ENCODE measurements at places on chromosomes 3 and 15. TPM values are rescaled to one million over a fixed set of nuclear protein-coding genes. Genes with fewer than 3 reads are reported as not detected.

Gene UBAP1L
- total RNA-seq: 1.3 TPM

Gene BMF
- 1.4 TPM for total RNA-seq

Gene TEX55
- not detected for total RNA-seq

Gene PRKAR2A
- total RNA-seq: 28.7 TPM

Gene GOLGA8H
- total RNA-seq: 0.13 TPM

Gene SAXO2
- 0.38 TPM for total RNA-seq

Gene REC114
- total RNA-seq: not detected

Gene MESP2
- total RNA-seq: 0.13 TPM

Gene CHRD
- not detected for total RNA-seq

Gene NUP210
- total RNA-seq: under 0.01 TPM

Gene POLQ
- 1.3 TPM for total RNA-seq

Gene GPR15
- not detected for total RNA-seq

Gene SCN11A
- not detected for total RNA-seq

Gene INTS14
- 28.7 TPM for total RNA-seq

Gene COL6A6
- not detected for total RNA-seq

Gene POPDC2
- total RNA-seq: 0.26 TPM

Gene GOLGB1
- 45.2 TPM for total RNA-seq
